ENCODE measurements at places on chromosomes 3 and 15.

- DNase-seq: no peak
Observed at GRCh38 chr3:30162579-30162978, 443.8 kb upstream of the TGFBR2 start.

DNA sequence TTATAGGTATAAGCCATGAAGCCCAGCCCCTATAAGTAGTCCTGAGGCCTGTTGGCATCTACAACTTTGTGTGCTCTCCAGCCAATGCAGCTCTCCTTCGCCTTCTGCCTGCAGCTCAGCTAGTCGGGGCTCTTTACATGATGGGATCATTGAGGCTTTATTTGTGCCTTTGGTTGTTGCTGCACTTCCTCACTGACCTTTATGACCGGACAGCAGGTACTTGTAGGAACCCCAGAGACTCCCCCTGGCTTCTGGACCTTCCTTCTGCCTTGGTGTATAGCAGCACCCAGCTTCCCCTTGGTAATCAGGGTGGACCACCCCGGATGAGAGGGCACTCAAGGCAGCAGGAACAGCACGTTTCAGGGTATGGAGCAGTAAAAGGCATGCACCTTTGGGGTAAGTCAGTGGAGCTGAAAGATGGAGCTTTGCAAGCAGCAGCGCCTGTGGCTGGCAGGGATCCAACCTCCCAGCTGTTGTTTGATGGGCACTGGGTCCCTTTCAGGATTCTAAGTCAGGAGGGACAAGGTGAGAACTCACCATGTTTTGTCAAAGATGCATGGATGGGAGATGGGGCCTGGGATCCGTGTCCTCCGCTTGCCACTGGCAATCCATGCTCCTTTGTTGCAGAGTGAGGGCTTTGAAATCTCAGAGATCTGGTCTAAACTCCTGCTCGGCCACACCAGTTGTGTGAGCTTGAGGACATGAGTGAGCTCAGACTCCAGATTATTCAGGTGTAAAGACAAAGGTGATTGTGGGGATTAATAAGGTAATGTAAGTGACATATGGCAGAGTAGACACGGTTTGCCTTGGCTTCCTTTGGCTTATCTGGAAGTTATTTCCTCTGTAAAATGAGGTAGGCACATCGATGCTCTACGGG, 65.1 kb upstream of the KLF13 start:
- no peak for DNase-seq

- no peak for DNase-seq
Observed at GRCh38 chr15:78455749-78456148, 17.7 kb downstream of the IREB2 start.

- DNase-seq: no peak
Observed at GRCh38 chr3:12719541-12719940, 39.5 kb downstream of the TMEM40 start.

- DNase-seq: no peak
Observed at GRCh38 chr15:25408428-25408827, 30.4 kb downstream of the UBE3A start.

- no peak for DNase-seq
Observed at GRCh38 chr3:151236736-151237135, 33.7 kb upstream of the GPR171 start.

- no peak for DNase-seq
Observed at GRCh38 chr15:73284090-73284716, 84.6 kb downstream of the HCN4 start.

- no peak for DNase-seq
Observed at GRCh38 chr15:61780278-61780980, 279.8 kb downstream of the VPS13C start.

- no peak for DNase-seq
Observed at GRCh38 chr3:30114918-30115317, 491.5 kb upstream of the TGFBR2 start.

DNA sequence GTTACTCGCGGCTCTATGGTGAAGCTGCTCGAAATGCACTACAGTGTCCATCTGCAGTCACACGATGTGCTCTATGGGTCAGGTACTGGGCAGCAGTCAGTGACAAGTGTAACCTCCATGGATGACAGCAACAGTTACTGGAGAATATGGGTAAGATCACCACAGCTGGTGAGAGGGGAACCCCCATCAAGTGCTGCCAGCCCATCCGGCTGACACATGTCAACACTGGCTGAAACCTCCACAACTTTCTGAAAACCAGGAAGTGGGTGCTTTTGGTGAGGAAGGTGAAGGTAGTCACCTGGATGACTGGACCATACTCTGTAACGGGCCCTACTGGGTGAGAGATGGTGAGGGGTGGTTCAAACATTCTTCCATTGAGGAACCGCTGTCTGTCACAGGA, 87.4 kb upstream of the C15orf39 start:
- DNase-seq: no peak

- no peak for DNase-seq
Observed at GRCh38 chr3:131713416-131714123, 210.8 kb upstream of the MRPL3 start.

DNA sequence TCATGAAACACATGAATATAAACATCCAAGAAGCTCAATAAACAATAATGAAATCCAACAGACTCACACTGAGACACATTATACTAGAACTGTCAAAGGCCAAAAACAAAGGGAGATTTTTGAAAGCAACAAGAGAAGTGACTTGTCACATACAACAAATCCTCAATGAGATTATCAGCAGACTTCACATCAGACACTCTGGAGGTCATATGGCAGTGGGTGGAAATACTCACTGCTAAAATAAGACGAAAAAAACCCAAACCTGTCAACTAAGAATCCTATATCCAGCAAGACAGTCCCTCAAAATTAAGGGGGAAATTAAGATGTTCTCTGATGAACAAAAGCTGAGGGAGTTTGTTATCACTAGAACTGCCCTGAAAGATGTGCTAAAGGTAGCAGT, 125.4 kb upstream of the MELTF start:
- no peak for DNase-seq

GRCh38 chr15:66752078-66752477, 50.0 kb downstream of the SMAD6 start:
- DNase-seq: no peak

- DNase-seq: no peak
Observed at GRCh38 chr3:22115581-22115980, 364.6 kb upstream of the ZNF385D start.

DNA sequence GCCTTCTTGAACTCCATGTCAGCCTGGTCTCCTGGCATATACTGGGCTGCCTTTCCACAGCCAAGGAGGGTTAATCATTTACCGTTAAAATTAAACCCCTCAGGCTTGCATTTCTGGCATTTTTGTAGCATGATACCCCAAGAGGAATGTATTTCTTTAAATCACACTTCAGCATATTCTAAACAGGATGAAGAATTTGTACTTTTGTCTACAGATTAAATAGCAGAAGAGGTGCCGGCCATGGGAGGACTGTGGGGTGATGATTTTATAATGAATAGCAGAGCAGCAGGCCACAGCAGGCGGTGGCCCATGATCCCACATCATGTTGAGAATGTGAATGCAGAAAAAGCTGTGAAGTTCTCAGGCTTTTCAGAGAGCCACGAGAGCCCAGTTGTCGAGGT, 90.2 kb downstream of the ARNT2 start:
- DNase-seq: no peak

DNA sequence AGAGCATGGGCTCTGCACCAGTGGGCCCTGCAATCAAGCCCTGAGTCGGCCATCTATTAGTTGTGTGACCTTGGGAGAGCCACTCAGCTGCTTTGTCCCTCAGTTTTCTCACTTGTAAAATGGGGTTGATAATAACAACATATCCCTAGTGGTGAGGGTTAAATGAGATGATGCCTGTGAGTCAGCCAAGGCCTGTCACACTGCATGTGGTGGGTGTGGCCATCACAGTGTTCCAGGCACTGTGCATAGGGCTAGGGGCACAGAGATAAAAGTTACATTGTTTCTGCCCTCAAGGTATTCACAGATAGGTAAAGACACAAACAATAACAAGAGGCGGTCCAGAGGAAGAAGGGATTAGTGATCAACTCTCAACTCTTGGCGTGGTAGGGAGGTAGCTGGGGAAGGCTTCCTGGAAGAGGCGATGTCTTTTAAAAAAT, 19.5 kb downstream of the SMAD6 start:
- no peak for DNase-seq

DNA sequence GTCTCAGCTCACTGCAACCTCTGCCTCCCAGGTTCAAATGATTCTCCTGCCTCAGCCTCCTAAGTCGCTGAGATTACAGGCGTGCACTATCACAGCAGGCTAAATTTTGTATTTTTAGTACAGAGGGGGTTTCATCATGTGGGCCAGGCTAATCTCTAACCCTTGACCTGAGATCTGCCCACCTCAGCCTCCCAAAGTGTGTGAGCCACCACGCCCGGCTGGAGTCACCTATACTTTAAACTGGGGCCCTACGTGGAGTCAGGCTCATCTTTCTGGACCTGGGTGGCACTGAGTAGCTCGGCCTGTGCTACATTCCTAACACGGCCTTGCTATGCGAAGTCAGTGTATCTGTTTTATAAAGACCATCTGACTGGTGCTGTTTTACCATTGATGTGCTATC, 5.8 kb downstream of the GPR171 start:
- DNase-seq: no peak

- no peak for DNase-seq
Observed at GRCh38 chr3:121542924-121543323, 2.9 kb downstream of the POLQ start.

- no peak for DNase-seq
Observed at GRCh38 chr3:170258105-170258487, 35.9 kb downstream of the PRKCI start.

- DNase-seq: no peak
Observed at GRCh38 chr15:37181339-37181738, 81.0 kb upstream of the MEIS2 start.

DNA sequence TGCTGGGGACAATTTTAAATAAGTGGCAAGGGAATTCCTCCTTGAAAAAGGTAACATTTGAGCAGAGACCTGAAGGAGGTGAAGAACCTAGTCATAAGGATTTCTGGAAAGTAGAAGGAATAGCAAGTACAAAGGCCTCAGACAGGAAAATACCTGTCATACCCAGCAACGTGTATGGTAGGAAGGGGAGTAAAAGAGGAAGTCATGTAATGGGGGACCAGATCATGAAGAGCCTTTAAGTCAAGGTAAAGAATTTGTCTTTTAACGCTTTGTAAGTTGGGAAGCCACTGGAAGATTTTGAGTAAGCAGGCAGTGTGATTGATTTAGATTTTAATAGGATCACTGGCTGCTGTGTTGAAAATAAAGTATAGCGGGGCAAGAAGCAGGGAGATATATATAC, 43.4 kb upstream of the FAH start:
- DNase-seq: no peak

DNA sequence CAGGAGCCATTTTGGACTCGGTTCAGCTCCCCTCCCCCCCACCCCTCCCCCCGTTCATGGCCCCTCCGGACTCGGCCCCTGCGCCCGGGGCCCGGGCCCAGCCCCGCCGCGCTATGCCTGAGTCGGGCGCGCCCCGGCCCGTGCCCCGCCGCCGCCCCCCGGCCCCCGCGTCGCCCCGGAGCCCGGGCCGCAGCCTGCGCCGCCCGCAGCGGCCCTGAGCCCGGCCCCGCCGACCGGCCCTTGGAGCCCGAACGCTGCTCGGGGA, 155 bp downstream of the ACVR2B start:
- no peak for DNase-seq

DNA sequence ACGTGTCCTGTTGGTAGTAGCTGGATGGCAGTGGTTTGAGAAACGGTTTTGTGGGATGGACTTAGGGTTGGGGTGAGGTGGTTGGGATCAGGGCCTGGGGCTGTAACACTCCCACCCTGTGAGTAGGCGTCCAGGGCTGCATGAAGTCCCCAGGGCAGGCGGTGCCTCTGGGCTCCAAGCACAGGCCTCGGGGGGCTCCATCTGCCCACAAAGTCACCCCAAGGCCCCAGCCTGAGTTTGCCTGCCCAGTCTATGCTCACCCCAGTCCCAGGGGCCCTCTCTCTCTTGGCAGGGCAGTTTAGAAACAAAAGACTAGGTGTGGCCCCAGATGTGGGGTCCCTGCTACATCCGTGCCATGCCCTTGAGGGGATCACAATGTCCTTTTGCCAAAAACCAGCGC, 86.9 kb upstream of the PRR23E start:
- no peak for DNase-seq

DNA sequence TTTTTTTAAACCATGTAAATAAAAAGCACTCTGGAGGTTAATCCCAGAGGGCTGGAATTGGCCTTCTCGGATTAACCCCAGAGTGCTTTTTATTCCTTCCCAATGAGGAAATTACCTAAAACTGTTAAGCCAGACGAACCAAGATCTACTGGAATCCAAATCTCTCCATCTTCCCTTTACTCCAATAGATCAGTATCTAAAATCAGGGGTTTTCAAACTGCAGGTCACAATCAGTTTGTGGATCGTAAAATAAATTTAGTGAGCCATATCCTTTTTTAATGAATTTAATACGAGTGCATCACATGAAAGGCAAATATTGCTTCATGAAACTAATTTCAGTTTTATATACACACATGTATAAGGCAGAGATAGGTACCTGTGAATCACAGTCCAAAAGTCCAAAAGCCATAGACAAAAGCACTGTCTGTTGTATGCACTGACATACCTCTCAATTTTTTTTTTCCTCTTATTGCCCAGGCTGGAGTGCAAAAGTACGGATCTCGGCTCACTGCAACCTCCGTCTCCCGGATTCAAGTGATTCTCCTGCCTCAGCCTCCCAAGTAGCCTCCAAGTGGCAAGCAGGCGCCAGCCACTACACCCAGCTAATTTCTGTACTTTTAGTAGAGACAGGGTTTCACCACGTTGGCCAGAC, 61.3 kb downstream of the TBL1XR1 start:
- DNase-seq: no peak

GRCh38 chr3:111584744-111585143, 10.4 kb downstream of the ZBED2 start:
- no peak for DNase-seq

- no peak for DNase-seq
Observed at GRCh38 chr3:155321418-155321817, 27.9 kb upstream of the STRIT1 start.

DNA sequence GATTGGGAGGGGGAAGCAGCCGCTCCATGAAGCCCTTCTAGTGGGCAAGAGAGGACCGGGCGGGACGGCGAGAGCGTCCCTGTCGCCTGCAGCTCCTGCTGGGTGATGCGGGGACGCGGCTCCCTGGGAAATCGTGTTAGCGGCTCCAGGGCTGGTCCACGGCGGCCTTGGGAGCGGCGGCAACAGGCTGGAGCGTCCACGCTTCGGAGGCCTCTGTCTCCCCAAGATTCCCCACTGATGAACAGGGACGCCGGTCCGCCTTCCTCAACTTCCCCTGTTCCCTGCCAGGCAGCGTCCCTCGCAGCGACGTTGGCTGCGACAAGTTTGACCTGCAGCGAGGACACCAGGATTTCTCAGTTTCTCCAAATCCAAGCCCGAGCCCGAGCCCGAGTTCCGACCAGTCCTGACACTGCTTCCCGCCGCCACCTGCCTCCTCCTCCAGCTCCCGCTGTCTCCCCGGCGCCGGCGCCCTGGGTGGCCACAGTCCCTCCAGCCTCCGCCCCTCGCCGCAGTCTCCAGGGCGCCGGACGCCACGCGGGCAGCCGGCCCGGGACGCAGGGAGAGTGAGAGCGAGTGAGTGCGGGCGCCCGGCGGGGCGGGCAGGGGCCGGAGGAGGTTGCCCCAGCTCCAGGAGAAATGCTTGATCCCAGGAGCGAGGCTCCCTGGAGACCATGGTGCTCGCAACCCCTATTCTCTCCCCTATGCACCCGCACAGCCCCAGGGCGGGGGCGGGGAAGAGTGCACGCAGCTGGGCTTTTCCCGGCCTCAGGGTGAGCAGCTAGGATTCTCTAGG, 78.1 kb upstream of the RNF7 start:
- DNase-seq: no peak
